ENCODE measurements at places on chromosomes 12 and 14.

DNA sequence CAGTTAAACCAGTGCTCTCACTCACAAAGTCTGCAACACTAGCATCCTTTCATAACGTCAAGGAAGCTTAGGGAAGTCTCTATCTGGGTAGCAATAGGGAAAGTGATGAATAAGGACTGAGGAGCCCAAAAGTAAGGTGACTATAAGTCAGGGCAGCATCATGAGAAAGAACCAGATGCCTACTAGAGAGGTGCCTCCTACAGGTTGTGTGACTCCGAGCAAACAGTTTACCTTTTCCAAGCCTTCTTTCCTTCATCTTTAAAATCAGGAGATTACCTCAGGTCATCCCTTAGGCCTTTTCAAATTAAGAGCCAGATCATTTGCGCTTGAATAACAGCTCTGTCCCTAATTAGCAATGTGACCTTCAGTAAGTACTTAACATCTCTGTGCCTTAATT, 40.2 kb downstream of the RTN1 start:
- DNase-seq: no peak

GRCh38 chr14:43522901-43523300, 984.2 kb downstream of the FSCB start:
- DNase-seq: no peak

DNA sequence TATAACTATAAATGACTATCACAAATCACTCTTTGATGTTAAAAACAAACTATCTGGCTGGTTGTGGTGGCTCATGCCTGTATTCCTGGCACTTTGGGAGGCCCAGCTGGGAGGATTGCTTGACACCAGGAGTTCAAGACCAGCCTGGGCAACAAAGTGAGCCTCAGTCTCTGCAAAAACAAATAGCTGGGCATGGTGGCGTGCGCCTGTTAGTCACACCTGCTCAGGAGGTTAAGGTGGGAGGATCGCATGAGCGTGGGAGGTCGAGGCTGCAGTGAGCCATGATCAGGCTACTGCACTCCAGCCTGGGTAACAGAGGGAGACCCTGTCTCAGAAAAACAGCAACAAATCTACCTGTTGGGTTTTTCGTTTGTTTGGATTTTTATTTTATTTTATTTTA, 5.4 kb downstream of the TXNRD1 start:
- no peak for DNase-seq

- no peak for DNase-seq
These were observed 324.1 kb upstream of the FLRT2 start for GRCh38 chr14:85205875-85206274.

DNA sequence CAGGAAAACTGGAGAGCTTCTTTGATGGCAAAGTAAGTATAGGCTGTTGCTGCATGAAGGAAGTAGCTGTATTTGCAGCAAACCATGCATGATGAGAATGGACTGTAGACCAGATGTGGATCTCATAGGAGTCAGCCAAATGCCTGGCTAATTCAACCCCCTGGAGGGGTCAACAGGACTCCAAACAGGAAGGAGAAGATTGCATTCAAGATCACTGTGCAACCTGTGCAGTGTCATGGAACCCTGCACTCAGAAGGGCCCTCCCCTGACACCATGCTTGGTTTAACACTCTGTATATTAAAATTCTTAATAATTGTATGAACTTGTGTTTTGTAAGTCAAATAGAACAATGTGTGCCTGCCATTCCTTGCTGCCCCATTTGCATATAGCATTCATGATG, 225.1 kb upstream of the FSCB start:
- no peak for DNase-seq

DNA sequence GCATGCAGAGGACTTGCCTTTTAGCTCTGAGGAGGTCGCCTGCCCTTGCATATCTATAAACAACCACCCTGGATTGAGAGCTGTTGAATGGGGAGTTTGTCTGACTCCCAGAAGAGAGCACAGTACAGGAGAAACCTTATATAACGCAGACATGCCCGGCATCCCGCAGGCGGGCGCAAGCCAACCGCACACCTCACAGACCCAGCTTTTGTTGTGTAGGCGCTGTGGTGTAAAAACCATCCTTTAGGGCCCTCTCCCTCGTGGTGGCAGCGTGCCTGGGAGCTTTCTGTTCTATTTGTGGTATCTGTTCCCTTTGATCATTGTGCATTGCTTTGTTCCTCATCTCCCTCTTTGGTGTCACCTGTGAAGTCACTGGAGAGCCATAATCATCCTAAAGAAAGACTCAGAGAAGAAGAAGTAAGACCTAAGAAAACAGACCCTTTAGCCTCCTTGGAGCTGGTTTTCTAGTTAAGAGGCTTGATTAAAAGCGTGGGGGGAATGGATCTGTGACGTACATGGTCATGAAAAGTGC, 77.7 kb downstream of the ETV6 start:
- DNase-seq: no peak

GRCh38 chr14:101950516-101951215, 13.7 kb upstream of the DYNC1H1 start:
- no peak for DNase-seq

DNA sequence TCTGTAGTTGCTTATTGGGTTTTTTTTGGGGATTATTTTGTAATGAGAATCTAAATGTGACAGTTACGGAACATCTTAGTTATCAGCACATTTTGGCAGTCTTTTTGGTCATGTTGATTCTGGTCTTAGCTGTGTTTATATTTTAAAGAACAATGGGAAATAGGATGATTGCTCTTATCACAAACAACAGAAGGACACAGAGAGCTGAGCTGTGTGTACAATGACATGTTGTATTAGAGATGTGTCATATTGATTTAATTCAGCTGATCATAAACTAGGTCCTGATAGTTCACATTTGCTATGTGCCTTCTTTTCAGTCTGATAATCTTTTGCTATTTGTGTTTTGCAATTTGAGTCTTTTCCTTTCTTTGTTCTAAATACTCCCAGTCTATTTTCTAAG, 781.7 kb downstream of the TRHDE start:
- DNase-seq: no peak

- peak; percentile 72 for DNase-seq
These were observed 10.6 kb downstream of the METAP2 start for GRCh38 chr12:95484524-95484923.

DNA sequence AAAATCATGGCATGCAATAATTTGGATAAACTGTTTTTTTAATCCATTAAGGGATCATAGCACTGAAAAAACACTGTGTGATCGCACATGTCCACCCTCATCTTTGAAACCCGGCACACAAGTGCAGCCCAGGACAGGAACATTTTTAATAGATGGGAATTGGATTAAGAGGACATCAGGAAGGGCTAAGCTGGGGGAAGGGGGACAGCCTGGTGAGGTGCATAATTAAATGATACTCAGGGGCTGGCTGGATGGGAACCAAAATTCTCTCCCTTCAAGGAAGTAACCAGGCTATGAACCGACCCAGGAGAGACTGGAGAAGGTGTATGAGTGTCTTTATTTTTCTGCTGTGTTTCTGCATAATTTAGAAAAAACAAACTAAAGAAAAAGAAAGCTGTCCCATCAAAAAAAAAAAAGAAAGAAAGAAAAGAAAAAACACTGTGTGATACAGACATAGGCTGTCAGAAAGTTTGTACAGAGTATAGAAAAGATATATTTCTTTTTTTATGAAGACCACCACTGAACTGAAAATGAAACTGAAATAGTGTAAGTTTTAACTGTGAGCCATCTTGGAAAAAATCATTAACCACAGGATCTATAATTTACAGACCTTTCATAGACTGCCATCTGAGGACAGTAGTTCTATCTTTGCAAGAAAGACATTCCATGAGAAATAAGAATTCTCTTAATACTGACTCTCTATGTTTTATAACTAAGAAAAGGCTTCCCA, 75.1 kb upstream of the SLC38A4 start:
- no peak for DNase-seq

DNA sequence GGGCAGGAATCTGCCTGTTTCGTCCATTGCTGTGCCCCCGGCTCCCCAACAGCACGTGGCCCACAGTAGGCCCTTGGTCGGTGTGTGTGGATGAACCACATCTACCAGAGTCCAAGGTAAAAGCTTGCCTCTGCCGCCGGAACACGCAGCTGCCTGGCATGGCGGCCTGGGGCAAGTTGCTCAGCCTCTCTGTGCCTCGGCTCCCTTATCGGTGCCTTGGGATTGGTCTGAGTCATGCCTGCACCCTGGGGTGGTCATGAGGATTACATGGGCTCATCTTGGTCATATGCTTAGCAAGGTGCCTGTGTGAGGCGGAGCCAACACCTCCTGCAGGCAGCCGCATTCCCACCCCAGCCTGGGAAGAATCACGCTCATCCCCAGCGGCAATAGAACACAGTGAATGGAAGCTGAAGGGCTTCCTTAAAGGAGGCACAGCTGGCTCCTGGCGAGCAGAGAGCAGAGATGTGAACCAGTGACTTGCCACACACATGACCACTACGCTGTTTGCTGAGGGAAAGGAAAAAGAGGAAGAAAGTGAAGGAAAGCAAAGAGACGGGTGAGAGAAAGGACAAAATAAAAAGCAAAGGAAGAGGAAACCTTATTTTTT, 5.5 kb upstream of the SCARB1 start:
- no peak for DNase-seq

GRCh38 chr12:130161261-130162243, 712 bp upstream of the FZD10 start:
- no peak for DNase-seq

- DNase-seq: no peak
These were observed 6.2 kb upstream of the SLC15A4 start for GRCh38 chr12:128829861-128830504.

DNA sequence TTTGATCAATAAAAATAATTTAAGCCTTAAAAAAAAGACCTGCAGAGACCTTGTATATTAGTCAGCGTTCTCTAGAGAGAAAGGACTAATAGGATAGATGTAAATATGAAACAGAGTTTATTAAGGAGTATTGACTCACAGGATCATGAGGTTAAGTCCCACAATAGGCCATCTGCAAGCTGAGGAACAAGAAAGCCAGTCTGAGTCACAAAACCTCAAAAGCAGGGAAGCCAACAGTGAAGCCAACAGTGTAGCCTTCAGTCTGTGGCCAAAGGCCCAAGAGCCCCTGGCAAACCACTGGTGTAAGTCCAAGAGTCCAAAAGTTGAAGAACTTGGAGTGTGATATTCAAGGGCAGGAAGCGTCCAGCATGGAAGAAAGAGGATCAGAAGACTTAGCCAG, 66.3 kb downstream of the TBX5 start:
- no peak for DNase-seq

- no peak for DNase-seq
These were observed 38.6 kb upstream of the APPL2 start for GRCh38 chr12:105274571-105274970.

- no peak for DNase-seq
These were observed 77.8 kb downstream of the FERMT2 start for GRCh38 chr14:52873065-52873464.

DNA sequence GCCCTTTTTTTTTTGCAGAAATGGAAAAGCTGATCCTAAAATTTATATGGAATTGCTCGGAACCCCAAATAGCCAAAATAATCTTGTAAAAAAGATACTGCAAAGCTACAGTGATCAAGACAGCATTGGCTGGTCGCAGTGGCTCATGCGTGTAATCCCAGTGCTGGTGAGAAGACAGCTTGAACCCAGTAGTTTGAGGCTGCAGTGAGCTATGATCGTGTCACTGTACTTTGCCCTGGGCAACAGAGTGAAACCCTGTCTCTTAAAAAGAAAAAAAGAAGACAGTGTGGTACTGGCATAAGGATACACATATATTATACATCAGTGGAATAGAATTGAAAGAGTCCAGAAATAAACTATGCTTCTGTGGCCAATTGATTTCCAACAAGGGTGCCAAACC, 5.4 kb downstream of the ITGB7 start:
- DNase-seq: no peak

GRCh38 chr12:8453796-8454195, 2.0 kb upstream of the CLEC6A start:
- no peak for DNase-seq

GRCh38 chr12:1668833-1669543, 21.9 kb upstream of the ADIPOR2 start:
- peak; percentile 47 for DNase-seq

- no peak for DNase-seq
These were observed 41.3 kb upstream of the SLCO1C1 start for GRCh38 chr12:20653871-20654270.

GRCh38 chr12:106780010-106780631, 5.6 kb downstream of the RIC8B start:
- DNase-seq: peak; percentile 75

- no peak for DNase-seq
These were observed 19.0 kb downstream of the ZDHHC22 start for GRCh38 chr14:77122526-77123125.

GRCh38 chr14:78974691-78975090, 804.5 kb downstream of the NRXN3 start:
- DNase-seq: no peak

DNA sequence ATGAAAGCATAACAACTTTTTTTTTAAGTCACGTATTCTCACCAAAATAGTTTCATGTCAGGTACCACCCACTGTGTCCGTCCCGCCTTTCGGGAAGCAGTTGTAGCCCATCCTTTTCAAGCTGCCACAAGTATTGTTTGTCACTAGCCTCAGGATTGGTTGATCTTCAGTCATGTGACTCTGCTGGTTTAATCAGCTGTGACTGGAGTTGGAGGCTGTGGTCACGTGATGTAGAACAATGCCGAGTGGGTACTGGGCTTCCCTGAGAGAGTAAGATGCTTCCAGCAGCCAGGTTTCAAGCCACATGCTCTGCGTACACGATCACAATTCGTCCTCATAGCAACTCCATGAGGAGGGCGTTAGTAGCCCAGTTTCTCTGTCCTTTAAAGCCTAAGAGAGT, 83.0 kb upstream of the WSCD2 start:
- DNase-seq: no peak

- no peak for DNase-seq
These were observed 183.1 kb downstream of the TMEM121 start for GRCh38 chr14:105709281-105710118.

- no peak for DNase-seq
These were observed 15.8 kb downstream of the TMEM229B start for GRCh38 chr14:67472726-67473125.

DNA sequence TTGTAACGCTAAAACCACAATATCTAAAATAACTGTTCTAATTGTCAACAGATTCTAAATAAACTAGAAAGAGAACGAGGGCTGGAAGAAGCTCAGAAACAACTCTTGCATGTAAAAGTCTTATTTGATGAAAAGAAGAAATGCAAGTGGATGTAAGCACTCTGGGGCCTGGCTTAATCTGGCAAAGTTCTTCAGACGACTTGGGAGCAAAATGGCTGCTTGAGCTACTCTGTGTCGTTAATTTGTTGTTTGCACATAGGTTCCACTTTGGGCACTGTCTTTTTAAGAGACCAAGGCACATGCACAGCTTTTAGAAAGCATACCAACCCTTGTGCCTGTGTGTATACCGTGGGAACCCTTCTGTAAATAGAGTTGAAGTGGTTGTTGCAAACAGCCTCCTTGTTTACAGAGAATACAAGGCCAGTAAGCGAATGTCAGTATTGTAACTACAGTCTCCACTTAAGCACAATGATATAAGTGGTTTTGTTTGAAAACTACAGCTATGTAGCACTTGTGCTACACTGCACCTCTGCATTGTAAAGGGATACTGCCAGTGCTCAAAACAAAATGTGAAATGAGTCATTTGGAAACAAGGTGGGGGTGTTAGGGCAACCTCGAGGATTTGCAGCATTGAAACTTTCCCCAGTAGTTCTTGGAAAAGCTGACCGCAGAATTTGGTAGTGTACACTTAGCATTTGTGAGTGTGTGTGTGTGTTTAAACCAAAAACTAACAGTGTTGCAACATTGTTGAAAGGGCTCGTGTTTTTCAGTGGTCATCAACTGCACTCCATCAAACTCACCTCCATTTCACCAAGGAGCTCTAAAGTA, 154.3 kb downstream of the CEP83 start:
- peak; percentile 91 for DNase-seq

GRCh38 chr12:123571343-123571813, 13.0 kb upstream of the TMED2 start:
- DNase-seq: peak; percentile 86

- DNase-seq: no peak
These were observed 25.4 kb upstream of the ADAMTS20 start for GRCh38 chr12:43577381-43577780.
